ENCODE measurements at places on chromosomes 5 and 9.
A peak's percentile ranks its signal among the peaks of the same experiment; 100 is the strongest.

DNA sequence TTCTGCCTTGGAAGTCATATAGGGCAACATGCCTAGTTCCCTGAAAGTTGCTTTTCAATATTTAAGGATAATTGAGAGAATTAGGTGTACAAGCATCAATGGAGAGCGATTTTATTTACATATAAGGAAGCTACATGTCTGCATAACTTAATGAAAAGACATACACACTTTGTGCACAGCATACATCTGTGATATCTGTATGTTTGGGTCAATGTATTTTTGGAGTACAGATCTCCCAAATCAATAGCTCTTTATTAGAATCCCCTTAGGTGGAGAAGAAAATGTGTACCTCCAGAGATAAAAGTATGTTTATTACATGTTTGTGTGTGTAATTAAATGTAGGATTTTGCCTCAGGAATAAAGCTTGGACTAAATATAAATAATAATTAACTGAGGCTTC lies 373.7 kb upstream of the CCNH start:
- DNase-seq, result no peak

GRCh38 chr9:85741095-85741874 lies 469 bp downstream of the AGTPBP1 start:
- DNase-seq, result peak; percentile 62

DNA sequence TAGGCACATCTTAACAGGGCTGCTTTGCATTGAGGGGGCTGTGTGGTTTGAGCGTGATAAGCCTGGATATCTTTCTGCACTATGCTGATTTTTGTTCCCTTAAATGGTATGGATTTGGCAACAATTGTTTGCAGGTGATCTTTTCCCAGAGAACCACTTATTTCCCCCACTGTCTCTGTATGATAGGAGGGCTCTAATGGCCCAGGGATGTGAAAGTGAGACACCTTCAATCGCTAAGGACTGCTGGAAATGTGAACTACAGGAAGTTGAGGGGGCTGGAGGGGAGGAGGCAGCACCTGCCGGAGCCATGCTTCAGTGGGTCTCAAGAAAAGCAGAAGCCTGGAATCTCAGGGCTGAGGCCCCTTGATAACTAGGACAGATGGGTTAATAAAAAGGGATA lies 29.4 kb downstream of the SYK start:
- DNase-seq, result no peak

DNA sequence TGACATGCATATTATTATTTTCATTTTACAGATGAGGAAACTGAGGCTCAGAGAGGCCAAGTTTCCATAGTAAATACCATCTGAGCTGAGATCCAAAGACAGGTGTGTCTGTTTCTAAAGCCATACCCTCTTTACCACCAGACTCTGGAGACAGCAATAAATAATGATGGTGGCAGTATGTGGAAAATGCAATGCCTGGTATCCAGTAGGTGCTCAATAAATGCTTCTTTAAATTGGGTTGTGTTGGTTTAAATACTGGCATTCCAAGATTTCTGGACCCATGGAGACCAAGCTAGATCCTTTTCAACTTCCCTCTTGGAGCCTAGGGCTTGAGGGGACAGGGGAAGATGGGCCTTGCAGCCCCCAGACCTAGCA lies 221.3 kb upstream of the MSX2 start:
- DNase-seq, result no peak

DNA sequence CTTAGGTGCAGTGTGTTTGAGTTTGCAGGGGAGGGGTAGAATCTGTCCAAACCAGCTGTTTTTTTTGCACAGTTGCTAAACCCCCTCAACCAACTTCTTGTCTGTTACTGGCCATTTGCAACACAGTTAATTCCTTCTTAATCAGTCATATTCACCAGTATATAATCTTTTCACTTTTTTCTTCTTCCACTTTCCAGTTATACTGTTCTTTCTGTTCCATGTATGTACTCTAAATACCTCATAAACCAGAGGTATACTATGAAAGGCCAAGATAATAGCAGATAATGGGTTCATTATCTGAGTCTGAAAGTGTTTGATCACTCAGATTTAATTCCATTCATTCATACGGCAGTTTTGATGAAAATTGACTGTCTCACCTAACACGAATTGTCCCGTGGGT lies 11.1 kb downstream of the SMAD5 start:
- no peak for DNase-seq

DNA sequence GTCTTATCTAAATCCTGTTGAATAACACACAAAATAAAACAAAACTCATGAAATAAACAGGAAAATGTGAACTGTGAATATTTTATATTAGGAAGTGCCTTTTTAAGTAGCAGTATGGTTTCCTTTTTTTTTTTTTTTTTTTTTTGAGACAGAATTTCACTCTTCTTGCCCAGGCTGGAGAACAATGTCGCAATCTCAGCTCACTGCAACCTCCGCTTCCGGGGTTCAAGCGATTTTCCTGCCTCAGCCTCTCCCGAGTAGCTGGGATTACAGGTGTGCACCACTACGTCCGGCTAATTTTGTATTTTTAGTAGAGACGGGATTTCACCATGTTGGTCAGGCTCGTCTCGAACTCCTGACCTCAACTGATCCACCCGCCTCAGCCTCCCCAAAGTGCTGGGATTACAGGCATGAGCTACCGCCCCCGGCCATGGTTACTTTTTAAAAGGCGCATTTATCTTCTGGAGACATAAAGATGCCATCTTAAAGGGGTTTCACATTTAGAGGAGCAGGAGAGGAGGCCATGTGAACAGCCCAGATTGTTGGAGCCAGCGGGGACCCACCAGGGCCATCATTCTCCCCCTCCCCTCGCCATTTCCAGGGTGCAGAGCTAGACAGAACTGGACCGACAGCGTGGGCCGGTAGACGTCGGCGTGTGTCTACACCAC lies 64.1 kb downstream of the ROR2 start:
- no peak for DNase-seq

- no peak for DNase-seq
These were observed 782 bp upstream of the SKP1 start for GRCh38 chr5:134177369-134178095.

DNA sequence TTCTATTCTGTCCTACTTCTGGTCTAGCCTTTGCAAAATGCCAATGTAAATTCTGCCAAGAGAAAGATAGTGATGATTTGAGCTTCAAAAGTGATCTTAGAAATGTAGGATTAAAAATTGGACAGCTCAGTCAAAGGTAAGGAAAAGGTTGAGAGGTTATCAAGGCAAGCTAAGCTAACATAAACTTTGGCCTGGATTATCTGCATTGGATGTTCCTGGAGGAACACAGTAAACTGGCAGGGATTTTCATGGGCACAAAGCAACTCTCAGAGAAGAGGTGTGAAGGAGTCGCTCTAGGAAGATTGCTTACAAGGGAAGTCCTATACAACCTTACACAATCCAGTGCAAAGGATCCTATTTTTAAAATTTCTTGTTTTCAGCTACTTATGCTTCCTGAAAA lies 115.2 kb downstream of the JAKMIP2 start:
- no peak for DNase-seq

DNA sequence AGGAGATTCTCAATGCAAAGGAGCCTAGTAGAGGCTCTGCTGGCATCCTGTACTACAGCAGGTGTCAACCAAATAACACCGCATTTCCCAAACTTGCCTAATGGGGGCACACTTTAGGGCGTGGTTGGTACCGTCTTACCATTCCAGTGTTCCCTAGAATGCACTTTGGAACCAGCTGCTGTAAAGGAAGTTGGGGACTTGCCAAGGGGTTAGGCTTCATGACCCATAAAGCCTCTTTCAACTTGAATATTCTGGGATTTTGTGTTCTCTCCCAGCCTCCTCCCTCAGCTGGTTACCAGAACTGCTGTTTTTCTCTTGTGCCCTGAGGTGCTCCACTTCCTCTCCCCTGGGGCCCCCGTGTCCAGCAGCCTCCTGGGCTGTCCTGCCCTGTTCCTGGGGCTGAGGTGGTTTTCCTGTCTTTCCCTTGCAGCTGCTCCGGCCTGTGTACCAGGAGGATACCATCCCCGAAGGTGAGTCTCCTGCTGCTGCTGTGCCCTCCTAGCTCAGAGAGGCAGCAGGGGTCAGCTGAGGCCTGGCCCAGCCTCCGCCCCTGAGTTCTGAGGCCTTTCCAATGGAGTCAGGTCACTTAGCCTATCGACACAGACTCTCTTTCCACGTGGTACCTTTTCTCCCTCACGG lies 44.7 kb downstream of the RGS3 start:
- DNase-seq, result no peak

- no peak for DNase-seq
These were observed 78.5 kb upstream of the TGFBR1 start for GRCh38 chr9:99026271-99026955.

- no peak for DNase-seq
These were observed 69.8 kb upstream of the SLC1A3 start for GRCh38 chr5:36536616-36537005.

DNA sequence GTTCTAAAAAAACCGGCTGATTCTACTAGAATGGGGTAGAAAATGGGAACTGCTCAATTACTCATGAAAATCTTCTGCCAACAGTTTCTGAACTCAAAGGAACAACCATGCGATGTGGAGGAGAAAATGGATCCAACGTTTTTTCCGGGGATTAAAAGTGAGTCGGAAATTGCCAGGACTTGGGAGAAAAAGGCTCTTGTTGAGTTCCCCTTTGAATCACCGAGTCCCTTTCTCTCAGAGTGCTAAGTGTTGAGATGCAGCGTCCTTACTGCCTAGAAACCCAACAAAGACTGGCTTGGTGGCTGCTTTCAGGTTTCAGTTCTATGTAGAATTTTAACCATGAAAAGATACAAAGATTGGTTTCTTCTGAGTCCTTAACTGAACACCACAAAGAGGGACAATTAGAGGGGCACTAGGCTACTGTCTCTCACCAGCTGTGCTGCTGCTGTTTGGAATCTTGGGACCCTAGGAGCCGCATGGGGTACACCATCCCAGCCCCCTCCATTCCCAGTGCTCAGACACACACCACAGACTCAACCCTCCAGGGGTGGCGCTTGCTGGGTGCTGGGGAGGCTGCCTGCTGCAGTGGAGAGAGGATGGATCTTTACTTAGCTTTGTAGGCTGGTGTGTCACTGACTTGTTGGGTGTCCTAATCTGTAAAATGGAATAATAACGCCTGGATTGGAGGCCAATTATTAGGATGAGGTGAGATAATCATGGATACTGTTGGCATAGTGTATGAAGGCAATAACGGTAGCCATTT lies 21.5 kb upstream of the NEUROG1 start:
- no peak for DNase-seq

DNA sequence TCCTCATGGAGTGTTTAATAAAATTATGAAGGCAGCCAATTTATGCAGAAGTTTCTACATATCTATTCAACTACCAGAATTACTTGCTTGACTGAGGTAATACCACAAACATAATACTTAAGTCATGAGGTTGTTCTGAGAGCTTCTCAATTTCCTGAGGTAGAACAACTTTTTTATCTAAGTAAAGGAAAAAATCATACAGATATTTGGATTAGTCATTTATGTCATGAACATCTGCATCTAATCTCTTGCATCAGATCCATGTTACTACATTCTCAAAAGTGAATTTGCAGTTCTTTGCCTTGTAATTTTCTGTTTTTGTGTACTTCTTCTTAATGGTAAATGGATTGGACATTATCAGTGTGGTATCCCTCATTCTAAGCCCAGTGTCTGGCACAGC lies 60.4 kb upstream of the RGMB start:
- no peak for DNase-seq

- DNase-seq, result no peak
These were observed 6.2 kb downstream of the IL17B start for GRCh38 chr5:149372932-149373331.

GRCh38 chr5:56569076-56569475 lies 246.3 kb upstream of the MAP3K1 start:
- no peak for DNase-seq

- DNase-seq, result no peak
These were observed 55.7 kb downstream of the LIFR start for GRCh38 chr5:38500573-38501260.

DNA sequence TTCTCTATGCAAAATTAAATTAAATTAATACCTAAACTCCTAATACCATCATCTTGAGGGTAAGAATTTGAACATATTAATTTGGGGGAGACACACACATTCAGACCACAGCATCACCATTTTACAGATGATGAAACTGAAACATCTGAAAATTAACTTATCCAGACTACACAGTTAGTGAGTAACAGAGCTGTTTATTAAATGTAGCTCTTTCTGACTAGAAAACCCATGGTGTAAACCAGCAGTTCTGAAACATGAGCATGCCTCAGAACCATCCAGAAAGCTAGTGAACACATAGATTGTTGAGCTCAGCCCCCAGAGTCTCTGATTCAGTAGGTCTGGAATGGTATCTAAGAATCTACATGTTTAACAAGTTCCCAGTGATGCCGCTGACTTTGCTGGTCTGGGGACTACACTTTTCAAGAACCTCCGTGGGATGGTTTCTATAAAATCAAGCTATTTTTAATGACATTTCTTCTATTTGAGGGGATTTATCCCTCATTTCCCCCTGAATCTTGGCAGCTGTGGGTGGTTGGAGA lies 113.5 kb downstream of the RORB start:
- no peak for DNase-seq

GRCh38 chr5:103402851-103403250 lies 144.3 kb downstream of the MACIR start:
- DNase-seq, result no peak

GRCh38 chr9:3398232-3398648 lies 127.6 kb downstream of the RFX3 start:
- no peak for DNase-seq

GRCh38 chr5:20974426-20974825 lies 986.4 kb upstream of the CDH18 start:
- no peak for DNase-seq

- no peak for DNase-seq
These were observed 1.6 kb downstream of the CMBL start for GRCh38 chr5:10306114-10306513.

DNA sequence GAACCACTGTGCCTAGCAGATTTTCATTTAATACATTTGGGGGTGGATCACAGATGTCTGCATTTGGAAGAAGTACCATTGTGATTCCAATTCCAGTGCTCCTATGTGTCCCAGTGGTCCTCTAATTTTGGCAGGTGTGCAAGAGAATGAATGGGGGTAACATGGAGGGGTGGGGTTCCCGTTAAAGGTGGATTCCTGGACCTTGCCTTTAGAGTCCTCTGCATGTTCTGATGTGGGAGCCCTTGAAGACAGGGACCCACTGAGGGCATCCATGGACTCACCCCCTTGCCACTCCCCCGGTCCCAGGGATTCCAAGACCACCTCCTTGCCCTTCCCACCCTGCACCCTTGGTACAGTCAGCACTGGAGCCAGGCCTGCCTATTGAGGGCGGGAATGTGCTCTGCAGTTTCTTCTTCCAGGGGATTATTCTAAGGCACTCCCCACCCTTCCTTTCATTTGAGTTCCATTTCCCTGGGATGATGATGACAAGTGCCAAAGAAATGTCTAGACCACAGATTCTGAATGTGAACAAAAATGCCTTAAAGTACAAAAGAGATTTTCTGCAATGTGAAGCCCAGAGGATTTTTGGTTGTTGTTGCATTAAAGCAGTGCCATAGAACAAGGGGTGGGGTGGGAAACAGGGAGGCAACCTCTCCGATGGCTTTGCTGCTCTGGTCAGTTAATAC lies 119.4 kb upstream of the PTCH1 start:
- no peak for DNase-seq

- DNase-seq, result no peak
These were observed 20.3 kb downstream of the LPCAT1 start for GRCh38 chr5:1503241-1504068.

Data from T follicular helper cell (primary cell).